ENCODE measurements at places on chromosomes 2 and 18.

- ATAC-seq: no peak
These were observed 46.7 kb downstream of the INO80C start for GRCh38 chr18:35451032-35451431.

GRCh38 chr2:74198023-74198460, 373 bp upstream of the MTHFD2 start:
- ATAC-seq: no peak

GRCh38 chr2:39099870-39100728, 20.8 kb downstream of the SOS1 start:
- ATAC-seq: peak; percentile 91

DNA sequence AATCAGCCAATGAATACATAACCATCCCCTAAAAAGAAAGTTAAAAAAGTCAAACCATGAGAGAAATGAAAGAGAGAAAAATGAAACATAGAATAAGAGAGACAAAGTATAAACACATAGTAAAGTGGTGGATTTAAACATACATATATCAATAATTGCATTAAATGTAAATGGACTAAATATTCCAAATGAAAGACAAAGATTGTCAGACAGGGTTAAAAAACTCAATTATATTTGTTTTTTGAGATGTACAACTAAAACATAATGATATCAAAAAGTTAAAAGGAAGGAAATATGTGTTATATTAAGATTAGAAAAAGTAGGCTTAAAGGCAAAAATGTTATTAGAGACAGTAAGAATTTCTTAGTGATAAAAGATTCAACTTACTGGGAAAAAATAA, 83.8 kb upstream of the CELF4 start:
- no peak for ATAC-seq

- no peak for ATAC-seq
These were observed 61.5 kb upstream of the NFE2L2 start for GRCh38 chr2:177326005-177326404.

DNA sequence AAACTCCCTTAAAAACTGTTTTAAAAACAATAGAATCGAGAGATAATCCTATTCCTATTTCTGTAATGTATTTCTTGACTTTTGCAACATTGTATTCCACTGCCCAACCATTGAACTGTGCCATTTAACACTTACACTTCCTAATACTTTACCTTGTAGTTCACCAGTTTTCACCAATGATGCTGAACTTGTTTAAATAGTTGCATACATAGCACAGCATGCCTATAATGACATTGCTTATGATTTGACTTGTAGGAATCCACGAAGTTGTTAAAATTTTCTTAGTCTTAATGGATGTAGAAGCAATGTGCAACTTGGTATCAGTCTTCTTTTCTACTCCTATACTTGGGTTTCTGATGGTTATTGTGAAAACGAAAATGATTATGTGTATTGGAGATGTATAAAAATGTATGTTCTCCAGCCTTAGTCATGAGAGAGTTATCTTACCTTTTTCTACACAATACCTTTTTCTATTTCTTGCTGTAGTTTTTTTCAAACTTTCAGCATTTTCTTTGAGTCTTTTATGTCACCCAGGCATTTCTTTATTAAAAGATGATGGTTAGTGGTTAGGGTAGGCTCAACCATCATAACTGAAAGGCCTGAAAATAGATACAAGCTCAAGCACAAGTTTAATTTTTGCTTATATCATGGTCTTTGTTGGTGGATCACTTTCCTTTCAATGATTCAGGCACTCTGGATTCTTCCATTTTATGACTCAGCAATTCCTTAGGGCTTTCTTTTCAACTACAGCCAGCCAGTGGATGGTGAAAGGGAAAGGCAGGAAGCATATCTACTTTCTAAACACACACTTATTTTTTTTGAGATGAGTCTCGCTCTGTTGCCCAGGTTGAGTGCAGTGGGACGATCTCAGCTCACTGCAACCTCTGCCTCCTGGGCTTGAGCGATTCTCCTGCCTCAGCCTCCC, 9.4 kb downstream of the GPD2 start:
- ATAC-seq: no peak

- no peak for ATAC-seq
These were observed 2.3 kb upstream of the ACTG2 start for GRCh38 chr2:73890301-73891092.

DNA sequence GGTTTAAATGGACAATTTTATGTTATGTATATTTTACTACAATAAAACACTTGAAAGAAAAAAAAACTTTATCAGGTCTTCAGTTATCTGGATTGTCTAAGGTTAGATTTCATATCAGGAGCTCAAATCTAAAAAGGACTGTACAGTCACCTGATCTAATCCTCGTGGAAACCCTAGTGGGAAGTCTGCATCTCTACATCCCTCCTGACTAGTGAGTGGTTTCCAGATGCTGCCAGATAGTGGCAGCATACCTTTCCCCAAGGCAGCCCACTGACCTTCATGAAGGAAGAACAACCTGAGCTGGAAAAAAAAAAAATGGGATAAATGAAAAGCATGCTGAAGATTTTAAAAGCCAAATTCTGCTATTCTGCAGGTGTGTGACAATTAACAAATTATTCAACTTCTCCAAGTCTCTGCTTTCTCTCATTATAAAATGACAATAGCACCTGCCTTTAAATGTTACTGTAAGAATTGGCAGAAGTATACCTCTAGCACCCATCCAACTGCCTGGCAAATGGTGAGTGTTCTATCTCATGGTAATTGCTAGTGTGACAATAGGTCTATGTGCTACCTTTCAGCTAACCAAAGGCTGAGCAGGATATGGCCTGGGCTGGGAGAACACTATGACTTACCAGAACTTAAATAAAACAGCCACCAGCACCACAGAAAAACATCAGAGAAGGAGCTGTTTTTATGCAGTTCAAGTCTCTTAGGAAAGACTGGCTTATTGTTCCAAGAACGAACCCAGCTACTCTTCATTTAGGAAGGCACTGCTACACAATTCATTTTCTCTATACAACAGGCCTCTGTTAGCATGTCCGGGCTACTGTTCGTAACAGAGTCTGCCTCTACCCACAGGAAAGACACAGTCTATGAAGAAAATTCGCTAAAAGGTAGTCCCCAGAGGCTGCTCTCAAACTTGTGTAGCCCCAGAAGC, 8.6 kb downstream of the CLASP1 start:
- ATAC-seq: no peak

Measured in activated T-helper 17 cell treated with anti-CD3 and anti-CD28 coated beads, Interleukin-2, amount 50 U/mL, for 72 hours (primary cell).